ENCODE measurements at places on chromosomes 12 and 14.

GRCh38 chr12:108964371-108965352 lies 56.2 kb downstream of the SVOP start:
- DNase-seq: no peak

DNA sequence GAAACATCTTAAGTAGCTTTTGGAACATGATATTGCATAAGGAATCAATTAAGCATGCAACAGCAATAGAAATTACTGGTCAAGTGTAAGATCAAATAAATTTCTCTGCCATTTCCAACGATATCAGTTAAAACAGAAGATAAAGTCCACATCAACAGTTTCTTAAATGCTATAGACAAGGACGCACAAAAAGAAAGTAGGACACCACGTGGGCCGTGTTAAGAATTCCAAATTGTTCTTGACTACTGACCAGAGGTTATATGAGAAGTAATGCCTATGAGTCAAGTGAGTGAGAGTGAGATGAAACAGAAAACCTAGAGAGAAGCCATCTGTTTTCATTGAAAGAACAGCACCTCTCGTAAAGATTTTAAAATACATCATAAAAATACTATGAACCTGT lies 318.2 kb downstream of the TMEM117 start:
- DNase-seq: no peak

DNA sequence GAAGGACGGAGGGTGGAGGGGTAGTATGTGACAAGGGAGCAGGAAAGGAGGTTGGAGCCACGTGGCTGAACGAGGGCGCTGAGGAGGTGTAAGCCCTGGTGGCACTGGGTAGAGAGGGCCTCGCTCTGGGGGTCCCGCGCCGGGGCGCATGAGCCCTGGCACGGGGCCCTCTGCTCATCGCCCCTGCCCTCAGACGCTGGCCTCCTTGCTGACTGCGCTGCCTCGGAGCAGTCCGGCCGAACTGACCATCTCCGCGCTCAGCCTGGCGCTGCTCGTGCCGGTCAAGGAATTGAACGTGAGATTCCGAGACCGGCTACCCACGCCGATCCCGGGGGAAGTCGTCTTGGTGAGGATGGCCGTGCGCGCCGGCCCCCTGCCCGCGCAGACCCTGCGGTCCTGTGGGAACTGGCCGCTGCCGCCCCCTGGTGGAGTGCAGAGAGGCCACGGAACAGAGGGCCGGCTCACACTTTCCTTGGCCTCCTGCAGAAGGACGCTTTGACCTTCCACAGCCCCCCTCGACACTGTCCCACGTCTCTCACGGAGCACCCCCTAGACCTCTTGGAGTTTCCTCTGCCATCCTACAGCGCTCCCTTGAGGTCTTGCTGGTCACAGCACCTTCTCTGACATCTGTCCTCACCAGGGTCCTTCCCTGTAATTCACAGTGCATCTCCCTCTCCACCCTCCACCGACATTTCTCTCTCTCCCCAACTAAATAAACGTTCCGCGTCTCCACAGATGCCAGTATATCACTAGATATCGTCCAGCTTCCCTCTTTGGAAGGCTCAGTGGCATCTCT lies 10.5 kb downstream of the ARHGEF25 start:
- DNase-seq: no peak

DNA sequence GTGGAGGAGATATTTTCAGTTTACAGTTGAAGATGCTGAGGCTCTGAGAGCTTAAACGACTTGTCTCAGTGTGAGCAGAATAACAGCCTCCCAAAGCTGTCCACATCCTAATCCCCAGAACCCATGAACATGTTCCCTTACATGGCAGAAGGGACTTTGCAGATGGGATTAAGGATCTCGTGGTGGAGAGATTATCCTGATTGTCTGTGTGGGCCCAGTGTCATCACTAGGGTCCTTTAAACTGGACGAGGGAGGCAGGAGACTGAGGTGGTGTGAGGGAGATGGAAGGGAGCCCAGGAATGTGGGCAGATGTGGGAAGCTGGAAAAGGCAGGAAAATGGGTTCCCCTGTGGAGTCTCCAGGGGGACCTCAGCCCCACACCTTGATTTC lies 9.6 kb upstream of the KRT80 start:
- DNase-seq: no peak

- no peak for DNase-seq
Measured at GRCh38 chr14:65751510-65751909, 339.0 kb downstream of the FUT8 start.

DNA sequence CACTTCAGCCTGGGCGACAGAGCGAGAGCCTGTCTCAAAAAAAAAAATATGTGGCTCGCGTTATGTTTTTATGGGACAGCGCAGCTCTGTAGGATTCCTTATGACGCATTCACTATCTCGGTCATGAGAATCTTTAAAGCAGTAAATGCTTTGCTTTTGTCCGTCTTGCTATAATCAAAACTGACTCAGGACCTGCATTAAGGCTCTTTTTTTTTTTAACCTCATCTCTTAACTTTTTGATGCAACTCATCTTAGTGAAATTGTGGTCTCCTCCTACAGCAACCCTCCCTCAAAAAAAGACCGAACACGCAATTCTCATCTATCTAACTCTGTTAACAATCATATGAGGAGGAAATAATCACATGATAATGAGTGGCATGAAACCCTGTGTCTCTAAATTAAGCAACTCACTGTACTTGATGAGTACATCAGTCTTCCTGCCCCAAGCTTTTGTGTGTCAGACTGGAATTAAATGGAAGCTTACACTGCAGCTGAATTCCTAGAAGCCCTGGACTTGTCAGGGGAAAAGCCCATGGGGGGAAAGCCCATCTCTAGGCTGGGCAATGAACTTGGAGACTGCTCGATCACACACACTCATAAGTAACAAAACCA lies 4.3 kb downstream of the P2RX4 start:
- DNase-seq: no peak

DNA sequence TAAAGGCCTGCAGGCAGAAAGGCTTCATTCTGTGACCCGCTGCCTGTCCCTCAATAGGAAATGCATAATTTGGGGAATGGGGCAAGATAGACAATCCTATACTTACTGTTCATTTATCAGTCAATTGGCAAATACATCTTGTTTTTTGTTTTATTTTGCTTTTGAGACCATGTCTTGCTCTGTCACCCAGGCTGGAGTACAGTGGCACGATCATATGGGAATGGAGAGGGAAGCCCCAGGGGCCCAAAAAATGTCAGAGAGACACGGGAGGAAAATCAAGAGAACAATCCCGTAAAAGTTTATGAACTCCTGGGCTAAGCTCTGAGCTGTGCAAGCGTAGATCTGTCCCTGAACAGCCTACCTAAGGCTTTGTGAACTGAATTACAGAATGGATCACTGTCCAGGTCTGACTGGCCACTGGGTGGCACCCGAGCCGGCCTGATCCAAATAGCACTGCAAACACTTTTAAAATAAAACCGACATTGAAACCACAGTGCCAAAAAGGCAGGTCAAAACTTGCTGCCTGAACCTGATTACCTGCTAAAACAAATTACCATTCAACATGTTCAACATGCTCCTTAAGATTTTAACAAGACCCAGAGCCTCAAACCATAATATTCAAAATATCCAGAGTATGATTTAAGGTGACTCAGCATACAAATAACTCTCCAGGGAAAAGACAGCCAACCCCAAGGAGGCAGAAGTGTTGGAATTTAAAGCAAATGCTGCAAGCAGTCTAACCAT lies 11.8 kb downstream of the COPS7A start:
- DNase-seq: peak; percentile 16

- DNase-seq: peak; percentile 12
Measured at GRCh38 chr14:38209572-38210557, 2.2 kb downstream of the SSTR1 start.

DNA sequence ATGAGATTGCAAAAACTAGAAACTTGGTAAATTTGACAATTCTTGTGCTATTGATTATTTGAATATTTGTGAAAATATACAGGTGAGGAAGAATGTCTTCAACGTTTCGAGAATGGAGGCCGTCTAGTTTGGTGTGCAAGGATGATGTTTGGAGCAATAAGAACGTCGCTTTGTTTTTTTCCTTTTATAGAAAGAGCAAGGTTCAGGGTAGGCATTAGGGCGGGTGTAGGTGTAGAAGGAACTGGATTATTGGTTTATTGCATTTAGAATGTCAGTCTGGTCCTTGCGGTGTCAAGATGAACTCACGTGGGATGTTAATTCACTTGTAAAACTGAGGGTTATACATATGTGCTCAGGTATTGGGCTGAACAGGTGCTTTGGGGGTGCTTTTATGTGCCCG lies 1.1 kb downstream of the RPS26 start:
- DNase-seq: no peak

DNA sequence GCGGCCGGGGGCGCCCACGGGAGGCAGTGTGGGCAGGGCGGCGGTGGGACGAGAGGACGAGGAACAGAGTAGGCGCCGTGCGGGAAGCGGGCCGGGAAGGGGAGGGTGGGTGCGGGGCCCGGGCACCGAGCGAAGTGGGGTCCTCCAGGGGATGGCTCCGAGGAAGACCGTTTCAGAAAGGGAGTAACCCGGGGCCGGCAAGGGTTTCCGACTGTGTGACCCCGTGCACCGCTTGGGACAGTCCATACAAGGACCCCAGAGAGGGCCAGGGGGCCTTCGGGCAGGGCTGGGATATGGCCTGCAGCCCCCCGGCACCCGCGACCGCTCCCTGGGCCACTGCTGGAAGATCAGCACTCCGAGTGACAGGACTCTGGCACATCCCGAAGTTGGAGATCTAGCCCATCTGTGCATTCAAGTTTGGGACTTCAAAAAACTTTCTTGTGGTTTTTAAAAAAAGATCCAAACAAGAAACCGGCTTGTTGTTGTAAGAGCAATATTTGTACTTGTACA lies 448 bp downstream of the TSPAN9 start:
- no peak for DNase-seq

DNA sequence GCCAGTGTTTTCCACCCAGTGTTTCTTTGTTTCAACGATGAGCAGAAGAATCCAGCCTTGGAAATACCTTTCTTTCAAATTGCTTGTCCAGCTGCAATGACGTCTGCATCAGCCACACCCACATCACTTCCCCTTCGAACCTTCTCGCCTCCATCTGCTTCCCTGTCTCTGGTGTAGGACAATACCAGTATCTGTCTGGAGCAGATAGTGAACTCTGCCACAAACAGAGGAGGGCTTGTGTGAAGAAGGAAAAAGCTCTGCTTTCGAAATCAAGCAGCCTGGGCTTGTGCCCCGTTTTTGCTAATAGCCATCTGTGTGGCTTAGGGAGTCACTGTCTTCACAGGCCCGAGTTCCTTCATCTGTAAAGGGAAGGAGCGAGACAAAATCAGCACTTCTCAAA lies 415.4 kb downstream of the ZFP36L1 start:
- DNase-seq: no peak

GRCh38 chr12:94535510-94535921 lies 75.8 kb upstream of the CEP83 start:
- no peak for DNase-seq

DNA sequence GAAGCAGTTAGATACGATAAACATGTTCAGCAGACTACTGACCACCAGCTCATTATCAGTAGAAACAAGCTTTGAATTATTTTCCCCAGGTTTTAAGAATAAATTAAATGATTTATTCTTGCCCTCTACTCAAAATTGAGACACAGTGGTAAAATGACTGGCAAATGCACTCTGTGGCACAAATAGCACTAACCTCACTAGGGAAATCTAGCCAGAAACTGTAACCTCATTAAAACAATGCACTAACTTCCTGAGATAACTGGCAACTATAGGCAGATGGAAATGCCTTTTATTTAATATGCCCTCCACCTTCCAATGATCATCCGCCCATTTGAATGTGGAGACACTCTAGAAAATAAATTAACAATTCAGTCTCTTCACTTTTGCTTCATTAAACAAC lies 33.2 kb downstream of the CPNE8 start:
- no peak for DNase-seq

- no peak for DNase-seq
Measured at GRCh38 chr14:50501642-50502041, 30.7 kb downstream of the MAP4K5 start.

GRCh38 chr12:53097564-53098353 lies at the start of gene IGFBP6:
Gene IGFBP6 (plus strand): TSS chr12:53097667. CDS start chr12:53097718, 51 bp downstream.
- DNase-seq: no peak

- DNase-seq: no peak
Measured at GRCh38 chr12:64004641-64005040, 160.1 kb downstream of the SRGAP1 start.

DNA sequence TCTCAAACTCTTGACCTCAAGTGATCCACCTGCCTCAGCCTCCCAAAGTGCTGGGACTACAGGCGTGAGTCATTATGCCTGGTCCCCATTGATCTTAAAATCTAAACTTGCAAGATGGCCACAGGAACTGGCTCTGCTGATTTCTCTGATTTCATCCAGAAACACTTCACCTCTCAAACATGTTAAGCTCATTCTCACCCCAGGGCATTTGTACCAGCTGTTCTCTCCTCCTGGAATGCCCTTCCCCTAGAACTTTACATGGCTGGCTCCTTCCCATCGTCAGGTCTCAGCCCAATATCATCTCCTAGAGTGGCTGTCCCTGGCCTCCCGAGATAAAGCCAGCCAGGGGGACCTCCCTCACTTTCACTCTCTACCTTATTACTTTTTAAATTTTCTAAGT lies 5.3 kb upstream of the LRTM2 start:
- no peak for DNase-seq

- no peak for DNase-seq
Measured at GRCh38 chr12:88624911-88625310, 44.6 kb upstream of the KITLG start.

DNA sequence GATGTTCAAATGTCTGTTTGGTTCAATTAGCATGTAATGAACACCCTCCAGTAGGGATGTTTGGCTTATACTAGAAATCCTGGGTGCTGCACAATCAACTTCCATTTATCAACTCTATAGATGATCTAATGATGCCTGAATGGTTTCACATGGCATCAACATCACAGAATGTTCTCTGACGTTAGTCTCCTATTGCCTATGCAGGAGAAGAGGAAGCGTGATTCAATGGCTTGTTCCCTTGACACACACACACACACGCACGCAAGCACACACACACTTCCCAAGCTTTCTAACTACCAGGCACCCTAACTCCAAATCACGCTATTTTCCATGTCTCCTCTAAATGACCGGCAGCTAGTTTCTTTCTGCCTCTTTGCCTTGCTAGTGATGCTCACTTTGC lies 49.3 kb downstream of the PKP2 start:
- no peak for DNase-seq

DNA sequence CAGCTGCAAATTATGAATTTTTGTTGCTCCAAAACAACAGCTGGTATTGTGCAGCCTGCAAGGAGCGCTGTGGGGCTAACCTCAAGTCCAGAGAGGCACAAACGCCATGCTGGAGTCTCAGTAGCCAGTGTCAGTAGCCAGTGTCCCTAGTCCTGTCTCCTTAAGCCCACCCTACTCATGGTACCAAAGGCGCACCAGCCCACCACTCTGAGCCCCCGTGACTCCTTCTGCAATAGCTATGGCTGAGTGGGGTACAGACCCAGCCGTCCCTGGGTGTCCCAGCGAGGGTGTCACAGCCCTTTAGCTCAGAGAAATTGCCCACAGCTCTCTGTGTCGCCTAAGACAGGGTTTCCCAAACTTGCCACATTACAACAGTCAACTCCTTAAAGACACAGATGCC lies 65.2 kb downstream of the ARL6IP4 start:
- DNase-seq: no peak

GRCh38 chr12:125243811-125244210 lies 178.6 kb downstream of the AACS start:
- DNase-seq: no peak

Data from brain pericyte (primary cell).